ENCODE measurements at places on chromosomes 7 and 10.

DNA sequence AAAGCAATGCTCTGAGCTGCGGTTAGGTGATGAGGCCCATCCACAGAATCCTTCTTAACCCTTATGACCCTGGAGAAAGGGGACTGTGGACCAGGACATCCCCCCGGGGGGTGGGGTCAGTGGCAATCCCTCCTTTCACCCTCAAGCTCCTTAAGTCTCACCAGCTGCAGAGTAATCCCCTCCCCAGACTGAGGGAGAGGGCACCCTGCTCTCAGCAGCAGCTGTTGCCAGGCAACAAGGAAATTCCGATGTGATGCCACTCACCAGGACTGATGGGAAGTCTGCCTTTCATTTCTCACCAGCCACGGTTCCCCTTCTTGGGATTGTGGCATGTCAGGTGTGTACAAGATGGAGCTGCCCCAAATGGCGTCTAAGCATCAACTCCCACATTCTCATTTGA lies 129.6 kb downstream of the DOCK1 start:
- no peak for DNase-seq

GRCh38 chr10:119199231-119199992 lies 8.0 kb upstream of the GRK5 start:
- peak; percentile 42 for DNase-seq

GRCh38 chr7:34075523-34076370 lies 170.4 kb downstream of the BMPER start:
- no peak for DNase-seq

DNA sequence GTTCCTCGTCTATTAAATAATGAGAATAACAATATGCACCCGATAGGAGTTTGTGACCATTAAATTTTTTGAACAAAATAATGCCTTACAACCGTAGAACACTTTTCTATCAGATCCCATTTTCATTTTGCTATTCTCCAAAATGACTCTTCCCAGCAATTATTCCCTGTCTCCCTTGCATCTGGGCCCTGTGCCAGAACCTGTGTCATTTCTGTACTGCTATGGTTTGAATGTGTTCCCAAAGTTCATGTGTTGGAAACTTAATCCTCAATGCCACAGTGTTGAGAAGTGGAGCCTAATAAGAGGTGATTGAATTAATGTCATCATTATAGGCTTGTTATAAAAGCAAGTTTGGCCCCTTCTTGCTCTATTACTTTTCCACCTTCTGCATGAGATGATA lies 33.2 kb upstream of the SMNDC1 start:
- DNase-seq = no peak

- DNase-seq = no peak
Observed at GRCh38 chr10:92187101-92187500, 103.8 kb downstream of the CPEB3 start.

GRCh38 chr7:159025161-159025779 lies 119.4 kb downstream of the VIPR2 start:
- no peak for DNase-seq

DNA sequence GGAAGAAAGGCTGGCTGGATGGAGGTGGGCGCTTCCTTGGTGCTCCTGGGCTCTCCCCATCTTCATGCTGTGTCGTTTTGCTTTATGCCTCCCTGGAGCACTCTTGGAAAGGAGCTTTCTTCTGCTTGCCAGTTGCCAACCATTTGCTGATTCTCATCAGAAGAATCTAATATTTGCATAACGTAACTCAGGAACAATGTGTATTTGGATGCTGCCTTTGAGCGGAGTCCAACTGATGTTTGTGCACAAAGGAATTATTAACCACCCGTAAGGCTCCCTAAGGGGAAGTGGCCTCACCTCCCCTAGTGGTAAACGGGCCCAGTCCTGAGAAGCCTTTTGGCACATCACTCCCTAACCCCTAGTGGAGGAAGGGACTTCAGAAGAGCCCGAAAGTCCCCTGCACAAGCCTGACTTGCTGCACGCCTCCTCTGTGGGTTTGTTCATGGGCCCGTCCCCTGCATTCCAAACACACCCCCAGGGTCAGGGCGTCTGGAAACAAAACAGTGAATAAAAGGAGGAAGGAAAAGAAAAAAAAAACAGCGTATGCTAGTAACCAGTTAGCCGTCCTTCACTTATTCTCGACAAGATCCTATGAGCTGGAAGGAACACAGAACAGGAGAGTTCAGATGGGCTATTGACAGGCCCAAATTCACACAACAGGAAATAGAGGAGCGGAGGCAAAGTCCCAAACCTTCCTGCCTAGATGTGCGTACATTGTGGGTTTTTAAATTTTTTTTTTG lies 602.2 kb downstream of the LRMDA start:
- no peak for DNase-seq

GRCh38 chr7:130648580-130648979 lies 20.0 kb downstream of the COPG2 start:
- no peak for DNase-seq

DNA sequence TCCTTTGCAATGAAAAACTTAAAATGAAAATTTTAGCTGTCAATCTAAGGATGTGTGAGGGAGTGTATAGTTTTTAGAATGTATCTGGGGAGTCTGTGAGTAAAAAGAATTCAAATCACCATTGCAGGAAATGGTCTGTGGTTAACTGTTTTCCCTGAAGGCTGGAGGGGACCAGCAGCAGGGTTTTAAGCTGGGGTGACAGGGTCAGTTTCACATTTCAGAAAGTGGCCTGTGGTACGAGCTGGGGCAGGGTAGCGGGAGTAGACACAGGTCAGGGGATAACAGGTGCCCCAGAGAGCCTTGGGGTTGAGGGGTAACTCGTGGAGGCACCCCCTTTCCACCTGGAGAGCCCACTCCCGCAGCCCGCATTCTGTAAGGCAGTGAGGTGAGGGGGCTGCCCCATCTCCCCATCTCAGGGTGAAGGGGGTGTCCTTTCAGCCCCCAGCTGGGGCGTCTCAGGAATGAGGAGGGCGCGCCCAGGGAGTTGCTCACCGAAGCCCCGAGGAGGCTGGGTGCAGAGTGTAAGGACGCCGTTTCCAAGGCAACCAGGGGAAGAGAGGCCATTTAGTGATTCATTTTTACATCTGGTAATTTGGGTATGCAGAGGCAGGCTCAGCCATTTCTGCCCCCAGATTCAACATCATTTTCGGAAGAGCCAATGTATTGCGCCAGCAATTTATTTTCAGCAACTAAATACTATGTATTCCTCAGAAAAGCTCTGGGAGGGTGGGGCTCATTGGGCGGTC lies 168.9 kb downstream of the SLIT1 start:
- no peak for DNase-seq

GRCh38 chr7:98628418-98628817 lies 11.3 kb downstream of the NPTX2 start:
- DNase-seq = no peak

GRCh38 chr7:107150375-107151073 lies 18.3 kb upstream of the HBP1 start:
- peak; percentile 78 for DNase-seq

DNA sequence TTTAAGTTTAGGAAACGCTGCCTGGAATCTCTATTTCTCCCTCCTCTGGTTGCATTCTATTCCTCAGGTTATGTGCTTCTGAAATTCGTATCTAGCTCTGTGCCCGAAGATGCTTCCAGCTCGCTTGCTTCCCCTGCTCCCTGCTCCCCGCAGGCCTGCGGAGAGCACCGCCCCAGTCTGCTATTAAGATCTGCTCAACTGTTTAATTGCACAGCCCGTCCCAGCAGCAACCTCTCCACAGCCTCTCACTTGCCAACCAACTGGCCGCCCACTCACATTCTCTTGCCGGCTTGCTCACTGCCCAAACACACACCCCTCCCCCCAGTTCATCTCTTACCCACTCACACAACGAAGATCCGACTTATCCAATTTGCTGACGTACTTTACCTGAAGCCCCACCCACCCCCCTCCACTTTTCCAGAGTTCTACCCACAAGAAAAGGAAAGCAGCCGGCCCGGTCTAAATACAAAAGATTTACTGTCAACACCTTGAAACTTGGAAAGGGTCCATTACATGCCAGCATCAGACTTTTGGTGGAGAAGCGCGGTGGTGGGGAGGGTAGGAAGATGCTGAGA lies 167.3 kb upstream of the KLF14 start:
- DNase-seq = no peak

DNA sequence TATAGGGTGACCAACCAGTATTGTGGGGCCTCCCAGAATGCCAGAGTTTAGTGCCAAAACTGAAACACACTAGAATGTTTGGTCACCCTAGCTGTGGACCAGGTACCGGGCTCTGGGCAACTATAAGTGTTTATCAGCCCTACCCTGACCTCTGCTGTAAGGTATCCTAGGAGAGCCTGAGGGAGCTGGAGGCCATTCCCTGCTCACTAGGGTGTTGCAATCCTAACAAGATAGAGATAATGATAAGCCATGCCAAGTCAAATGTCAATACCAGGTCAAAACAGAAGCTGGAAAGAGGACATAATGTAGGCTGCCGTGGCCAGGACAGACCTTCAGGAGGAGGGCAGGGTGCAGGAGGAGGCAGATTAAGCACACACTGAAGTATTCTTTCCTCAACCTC lies 151.8 kb downstream of the KCNMA1 start:
- no peak for DNase-seq

DNA sequence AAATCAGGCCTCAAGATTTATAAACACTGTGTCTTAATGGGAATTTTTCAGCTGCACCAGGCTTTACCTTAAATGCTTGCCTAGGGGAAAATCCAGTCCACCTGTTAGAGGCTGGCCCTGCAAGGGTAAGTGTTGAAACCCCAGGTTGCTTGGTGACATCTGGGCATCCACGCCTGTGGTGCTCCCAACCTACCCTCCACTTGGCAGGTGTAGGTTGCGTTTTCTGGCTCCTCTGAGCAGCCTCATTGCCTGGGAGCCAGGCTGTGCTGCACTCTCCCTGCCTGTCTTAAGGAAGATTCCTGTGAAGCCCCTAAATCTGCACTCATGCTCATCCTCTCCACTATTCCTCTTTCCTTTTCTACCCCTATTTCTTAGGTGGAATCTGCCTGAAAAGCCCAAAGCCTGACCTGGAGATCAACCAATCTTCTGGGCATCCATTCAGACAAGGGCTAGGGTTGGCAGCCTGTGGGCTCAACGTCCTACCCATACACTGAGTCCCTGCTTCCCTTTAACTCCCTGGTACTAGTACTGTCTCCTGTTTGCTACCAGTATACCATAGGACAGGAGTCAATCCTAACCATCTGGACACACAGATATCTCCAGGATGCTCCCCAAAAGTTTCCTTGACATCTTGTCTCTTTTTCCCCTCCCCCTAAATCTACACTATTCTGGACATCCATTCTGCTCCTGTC lies 150.4 kb downstream of the PDE1C start:
- DNase-seq = no peak

- no peak for DNase-seq
Observed at GRCh38 chr10:52485462-52485861, 171.4 kb downstream of the DKK1 start.

GRCh38 chr7:10346032-10346431 lies 627.6 kb upstream of the PHF14 start:
- DNase-seq = no peak

- no peak for DNase-seq
Observed at GRCh38 chr10:123945325-123945920, 53.8 kb upstream of the CPXM2 start.

- no peak for DNase-seq
Observed at GRCh38 chr7:31419505-31420055, 79.1 kb upstream of the NEUROD6 start.

DNA sequence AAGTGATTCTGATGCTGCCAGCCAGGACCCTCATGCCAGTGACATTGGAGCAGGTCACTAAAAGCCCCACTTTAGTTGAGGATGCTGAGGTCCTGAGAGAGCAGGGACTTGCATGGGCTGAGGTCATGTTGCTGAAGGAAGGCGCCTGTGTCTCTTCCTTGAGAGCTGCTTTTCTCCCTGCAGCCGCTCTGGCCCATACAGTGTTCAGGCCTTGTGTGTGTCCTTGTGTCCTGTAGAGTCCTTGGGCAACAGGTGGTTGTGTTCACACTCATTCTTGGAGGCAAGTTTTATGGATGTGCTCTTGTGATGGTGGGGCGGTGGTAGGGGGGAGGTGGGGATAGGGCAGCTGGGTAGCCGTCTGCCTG lies 33.3 kb downstream of the TSPAN14 start:
- peak; percentile 22 for DNase-seq

GRCh38 chr10:115982526-115982925 lies 290.5 kb downstream of the GFRA1 start:
- no peak for DNase-seq

GRCh38 chr10:97025613-97026242 lies 160.0 kb downstream of the SLIT1 start:
- DNase-seq = peak; percentile 43

GRCh38 chr7:34136698-34137097 lies 231.4 kb downstream of the BMPER start:
- DNase-seq = no peak

Data from naive thymus-derived CD8-positive, alpha-beta T cell (primary cell).